HEK293T (cell line): ENCODE measurements at places on chromosomes 11 and 22.
A peak's percentile ranks its signal among the peaks of the same experiment; 100 is the strongest.

- DNase-seq, result no peak
Observed at GRCh38 chr11:111379602-111380136, 594 bp upstream of the POU2AF1 start.

GRCh38 chr11:132231656-132232347 is 861.4 kb downstream of the NTM start:
- no peak for DNase-seq

DNA sequence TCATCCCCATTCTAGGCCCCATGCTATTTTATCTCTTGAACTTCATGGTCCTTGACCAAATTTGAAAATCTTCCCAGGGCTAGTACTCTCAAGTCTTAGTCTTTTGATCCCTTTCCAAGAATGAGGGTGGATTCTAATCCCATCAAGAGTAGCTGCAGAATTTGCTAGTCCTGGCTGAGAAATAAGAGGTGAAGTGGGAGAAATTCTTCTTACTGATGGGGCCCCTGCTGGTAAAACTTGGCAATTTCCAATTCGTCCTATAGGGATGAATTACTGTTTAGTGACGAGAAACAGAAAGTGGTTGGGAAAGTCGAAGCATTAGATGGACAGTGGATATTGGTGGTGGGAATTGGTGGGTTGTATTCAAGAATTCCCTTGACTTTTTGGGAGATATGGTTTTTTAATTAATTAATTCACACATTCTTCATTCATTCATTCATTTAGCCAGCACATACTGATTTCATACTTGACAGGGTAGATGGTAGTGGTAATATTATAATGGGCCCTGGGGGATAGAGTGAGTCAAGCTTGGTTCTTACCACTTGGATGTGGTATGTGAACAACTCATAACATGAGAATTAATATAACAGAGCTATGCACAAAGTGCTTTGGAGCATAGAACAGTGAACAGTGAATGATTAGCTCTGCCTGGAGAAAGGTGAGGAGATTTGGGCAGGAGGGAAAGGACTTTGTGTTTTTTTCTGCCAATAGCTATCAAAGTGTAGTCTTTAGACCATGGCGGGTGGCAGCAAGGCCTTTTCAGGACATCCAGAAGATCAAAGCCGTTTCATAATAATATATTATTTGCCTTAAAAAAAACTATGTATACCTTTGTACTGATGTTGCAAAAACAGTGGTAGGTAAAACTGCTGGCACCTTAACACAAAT is 103.8 kb downstream of the STIM1 start:
- peak; percentile 17 for DNase-seq

GRCh38 chr11:12090061-12090591 is 20.3 kb upstream of the MICAL2 start:
- DNase-seq, result no peak

- no peak for DNase-seq
Observed at GRCh38 chr11:122337704-122338103, 221.7 kb upstream of the BLID start.

- no peak for DNase-seq
Observed at GRCh38 chr22:36191106-36191836, 10.3 kb downstream of the APOL4 start.

DNA sequence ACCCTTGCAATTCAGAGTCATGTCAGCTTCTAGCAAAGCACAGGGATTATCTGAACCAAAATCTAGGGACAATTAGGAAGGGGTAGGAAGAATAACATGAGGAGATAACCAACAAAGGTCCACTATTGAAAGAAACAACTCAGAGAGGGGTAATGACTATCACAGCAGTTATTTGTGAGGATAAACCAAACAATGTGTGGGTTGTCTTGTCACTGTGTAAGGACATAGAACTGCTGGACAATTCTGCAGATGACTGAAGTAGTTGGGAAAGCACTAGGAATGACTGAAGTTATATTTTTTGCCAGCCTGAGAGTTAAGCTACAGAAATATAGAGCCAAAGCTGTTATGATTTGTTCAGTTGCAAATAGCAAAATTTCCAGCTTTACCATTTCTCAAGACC is 858.4 kb upstream of the CCDC90B start:
- no peak for DNase-seq

GRCh38 chr11:34134765-34135164 is 29.3 kb downstream of the NAT10 start:
- DNase-seq, result no peak

DNA sequence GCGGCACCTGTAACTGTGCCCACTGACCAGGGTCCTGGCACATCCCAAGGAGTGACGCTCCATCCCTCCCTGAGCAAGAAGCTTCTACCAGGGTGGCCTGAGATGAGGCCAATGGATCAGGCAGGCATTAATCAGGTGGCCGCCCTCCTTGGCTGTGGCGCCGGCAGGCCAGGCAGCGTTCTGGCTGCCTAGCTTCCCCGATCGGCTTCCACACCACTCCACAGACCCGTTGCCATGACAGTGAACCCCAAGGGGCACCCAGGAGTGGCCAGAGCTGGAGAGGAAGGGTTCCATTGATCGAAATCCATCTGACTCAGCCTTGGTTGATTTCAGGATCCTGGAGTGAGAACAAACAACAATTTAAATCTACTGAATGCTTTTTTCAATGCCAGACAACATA is 20.5 kb downstream of the LRRC55 start:
- no peak for DNase-seq

GRCh38 chr22:48974443-48975315 is 853.0 kb downstream of the BRD1 start:
- no peak for DNase-seq

DNA sequence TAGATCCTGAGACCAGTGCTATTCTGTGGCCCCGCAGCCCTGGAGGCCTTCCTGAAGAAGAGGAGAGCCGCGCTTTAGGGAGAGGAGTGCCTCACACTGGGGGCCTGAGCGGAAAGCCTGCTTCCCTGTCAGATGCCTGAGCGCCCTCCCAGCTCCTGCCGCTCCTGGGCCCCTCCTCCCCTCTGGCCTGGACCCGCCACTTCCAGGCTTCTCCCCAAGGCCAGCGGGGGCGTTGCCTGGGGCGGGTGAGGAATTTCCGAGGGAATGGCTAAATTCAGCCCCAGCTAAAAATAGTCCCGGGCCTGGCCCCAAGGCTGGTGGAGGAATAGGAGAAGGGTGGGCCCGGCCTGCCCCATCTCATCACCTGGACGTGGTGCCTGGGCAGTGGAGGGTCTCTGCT is 15.4 kb downstream of the ARHGEF17 start:
- peak; percentile 26 for DNase-seq

GRCh38 chr11:11579012-11579988 is 42.5 kb downstream of the GALNT18 start:
- DNase-seq, result no peak

- no peak for DNase-seq
Observed at GRCh38 chr11:109772892-109773291, 320.3 kb upstream of the ZC3H12C start.

- DNase-seq, result no peak
Observed at GRCh38 chr11:134845474-134846327, 433.7 kb upstream of the B3GAT1 start.
